ENCODE measurements at places on chromosomes 5 and 9.

DNA sequence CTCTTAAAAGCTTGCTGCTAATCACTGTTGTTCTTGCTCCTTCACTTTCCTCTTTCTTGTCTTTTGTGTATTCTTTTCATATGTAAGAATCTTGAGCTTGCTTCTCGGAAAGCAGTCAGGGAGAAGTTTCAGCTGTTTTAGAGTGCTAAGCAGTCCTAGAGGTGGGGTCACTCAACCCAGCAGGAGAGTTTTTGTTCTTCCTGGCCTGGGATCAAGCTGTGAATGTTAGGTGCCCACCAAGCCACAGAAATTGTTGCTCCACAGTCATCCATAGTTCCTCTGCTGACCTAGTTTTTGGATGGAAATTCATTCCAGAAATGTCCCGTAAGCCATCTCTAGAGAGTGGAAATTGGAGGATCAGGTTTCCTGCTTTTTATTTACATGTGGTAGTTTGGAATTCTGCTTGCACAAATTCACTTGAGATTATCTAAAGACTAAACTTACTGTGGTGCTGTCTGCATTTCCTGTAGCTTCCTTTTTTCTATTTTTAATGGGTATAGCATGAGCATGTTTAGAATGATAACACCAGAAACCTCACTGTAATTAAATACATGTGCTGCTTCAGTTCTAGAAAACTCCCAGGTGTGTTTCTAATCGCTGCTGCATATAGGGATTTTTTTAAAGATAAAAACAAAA lies 108.7 kb downstream of the MAST4 start:
- DNase-seq, result no peak

- DNase-seq, result no peak
Observed at GRCh38 chr5:156367597-156367996, 40.6 kb downstream of the SGCD start.

DNA sequence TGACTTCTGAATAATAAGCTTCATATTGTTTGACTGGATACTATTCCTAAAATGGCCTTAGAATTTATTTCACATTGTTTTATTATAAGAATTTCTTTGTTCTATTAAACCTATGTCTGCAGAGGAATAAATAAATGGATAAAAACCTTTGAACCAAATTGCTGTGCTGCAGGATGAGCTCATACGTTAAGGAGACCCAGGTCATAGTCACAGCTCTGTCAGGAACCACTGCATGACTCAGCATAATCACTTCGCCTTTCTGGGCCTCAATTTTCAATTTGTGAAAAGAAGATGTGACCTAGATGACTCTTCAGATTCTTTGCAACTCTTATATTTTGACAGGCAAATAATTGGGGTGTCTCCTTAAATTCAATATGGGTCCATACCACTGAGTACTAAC lies 36.7 kb upstream of the HMHB1 start:
- no peak for DNase-seq

DNA sequence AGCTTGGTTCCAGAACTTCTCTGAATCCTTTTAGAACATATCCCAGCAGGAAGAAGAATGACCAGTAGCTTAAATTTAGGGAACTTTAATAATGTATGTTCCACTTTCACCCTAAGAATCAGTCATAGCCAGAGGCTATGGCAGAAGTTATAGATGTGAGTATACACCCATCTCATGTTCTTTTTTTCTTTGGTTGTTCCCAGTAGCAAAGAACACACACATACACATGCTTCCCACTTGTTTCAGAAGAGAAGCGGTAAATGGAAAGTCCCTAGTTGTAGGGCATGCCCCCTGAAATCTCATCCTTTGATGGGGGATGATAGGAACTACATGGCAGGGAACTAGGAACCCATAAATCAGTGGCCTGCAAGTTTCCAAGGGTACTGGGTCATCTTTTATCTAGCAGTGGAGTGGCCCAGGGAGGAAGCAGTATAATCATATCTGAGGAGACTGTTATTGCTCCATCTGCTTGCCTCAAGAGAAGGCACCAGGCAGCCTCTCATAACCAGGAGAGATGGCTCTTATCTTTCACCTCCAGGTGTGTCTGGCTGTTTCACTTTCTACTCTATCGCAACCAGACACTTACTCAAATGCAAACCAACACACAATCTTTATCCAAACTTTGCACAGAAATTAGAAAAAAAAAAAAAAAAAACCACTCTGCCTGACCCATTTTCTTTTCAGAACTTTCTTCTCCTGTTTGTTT lies 109.5 kb downstream of the SNCAIP start:
- no peak for DNase-seq

- no peak for DNase-seq
Observed at GRCh38 chr5:157516626-157517325, 56.8 kb downstream of the NIPAL4 start.

Data from stimulated activated CD4-positive, alpha-beta T cell treated with anti-CD3 and anti-CD28 coated beads, TNF-alpha, amount 100 ng/mL, for 1 hour (primary cell).